ENCODE measurements at places on chromosomes 4 and X.

- no peak for DNase-seq
Observed at GRCh38 chr4:156803056-156803455, 168.5 kb downstream of the PDGFC start.

DNA sequence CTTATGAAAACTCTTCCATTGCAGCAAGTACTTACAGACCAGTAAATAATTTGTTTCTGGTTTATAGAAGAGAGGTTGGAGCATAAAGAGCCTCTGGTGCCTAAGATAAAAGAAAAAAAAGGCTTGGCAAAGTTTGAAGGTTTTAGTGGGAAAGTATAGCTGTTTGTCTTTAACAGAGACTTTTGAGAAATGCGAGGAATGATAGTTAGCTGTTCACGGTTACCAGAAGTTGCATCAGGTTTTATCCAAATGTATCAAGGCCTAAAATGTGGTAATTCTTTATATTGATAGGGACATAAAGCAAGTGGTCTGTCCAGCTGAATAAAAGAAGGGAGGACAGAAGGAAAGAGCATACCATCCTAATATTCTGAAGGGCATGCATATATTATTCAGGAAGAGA lies 29.3 kb downstream of the RAP1GDS1 start:
- DNase-seq = no peak

DNA sequence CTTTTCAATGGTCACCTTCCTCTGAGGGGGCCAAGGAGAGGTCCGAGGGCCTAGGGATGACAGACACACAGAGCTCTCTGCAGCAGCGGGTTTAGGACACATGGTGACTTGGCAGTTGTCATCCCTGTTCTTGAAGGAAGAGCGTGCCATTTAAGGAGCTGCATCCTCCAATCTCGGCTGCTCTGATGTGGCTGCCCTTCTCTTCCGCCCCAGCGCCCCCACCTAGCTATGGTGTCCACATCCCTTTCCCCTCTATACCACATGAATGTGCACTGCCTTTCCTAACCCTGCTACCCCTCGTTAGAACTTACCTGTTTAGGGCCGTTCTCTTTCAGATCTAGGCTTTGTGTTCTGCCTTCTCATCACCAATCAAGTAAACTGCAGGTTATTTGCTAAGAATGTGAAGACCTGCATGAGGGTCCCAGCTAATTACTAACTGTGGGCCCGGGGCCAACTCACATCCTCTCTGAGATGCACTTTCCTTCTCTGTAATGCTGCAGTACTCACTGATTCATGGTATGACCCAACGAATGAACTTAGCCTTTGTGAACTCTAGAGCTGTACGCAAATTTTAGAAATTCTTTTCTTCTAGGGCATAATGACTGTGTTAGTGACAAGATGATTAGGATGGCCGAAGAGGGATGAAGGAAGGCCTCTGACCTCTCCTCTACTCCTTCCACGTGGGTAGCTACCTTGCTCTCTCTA lies 38.2 kb downstream of the CHST7 start:
- DNase-seq = no peak

GRCh38 chrX:134570899-134571298 lies 87.4 kb downstream of the PLAC1 start:
- DNase-seq = no peak

DNA sequence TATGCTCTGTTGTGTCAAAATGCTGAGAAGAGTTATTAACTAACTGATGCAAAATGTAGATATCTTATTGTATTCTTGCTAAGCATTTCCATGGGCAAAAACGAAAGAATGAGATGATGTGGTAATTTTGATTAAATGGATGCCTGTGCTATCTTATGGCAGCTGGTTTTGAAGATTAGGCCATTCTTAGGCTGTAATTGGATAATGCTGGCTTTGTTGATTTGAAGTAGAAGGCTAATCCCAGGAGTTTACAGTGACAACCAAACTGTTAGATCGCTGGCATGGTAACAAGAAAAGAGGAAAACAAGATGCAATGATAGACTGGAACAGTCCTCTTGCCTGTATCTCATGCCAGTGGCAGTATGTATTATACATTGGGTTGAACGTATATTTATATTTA lies 74.1 kb upstream of the WDR44 start:
- DNase-seq = no peak

GRCh38 chrX:45540181-45540580 lies 339.5 kb upstream of the DIPK2B start:
- no peak for DNase-seq

DNA sequence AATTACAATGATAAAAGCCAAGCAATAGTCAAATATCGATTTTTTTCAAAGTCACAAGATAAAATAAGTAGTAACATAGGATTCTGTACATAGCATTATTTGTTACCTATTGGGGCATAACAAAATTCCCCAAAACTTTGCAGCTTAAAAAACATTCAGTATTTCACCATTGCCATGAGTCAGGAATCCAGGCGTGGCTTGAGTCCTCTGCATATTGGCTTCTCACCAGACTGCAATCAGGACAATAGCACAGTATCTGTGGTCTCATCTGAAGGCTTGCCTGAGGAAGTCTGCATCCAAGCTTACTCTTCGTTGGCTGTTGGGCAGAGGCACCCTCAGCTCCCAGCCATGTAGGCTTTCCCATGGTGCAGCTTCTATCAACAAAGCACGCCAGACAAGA lies 6.2 kb upstream of the CTBP1 start:
- no peak for DNase-seq

- DNase-seq = no peak
Observed at GRCh38 chrX:86964321-86964720, 553.3 kb upstream of the KLHL4 start.

DNA sequence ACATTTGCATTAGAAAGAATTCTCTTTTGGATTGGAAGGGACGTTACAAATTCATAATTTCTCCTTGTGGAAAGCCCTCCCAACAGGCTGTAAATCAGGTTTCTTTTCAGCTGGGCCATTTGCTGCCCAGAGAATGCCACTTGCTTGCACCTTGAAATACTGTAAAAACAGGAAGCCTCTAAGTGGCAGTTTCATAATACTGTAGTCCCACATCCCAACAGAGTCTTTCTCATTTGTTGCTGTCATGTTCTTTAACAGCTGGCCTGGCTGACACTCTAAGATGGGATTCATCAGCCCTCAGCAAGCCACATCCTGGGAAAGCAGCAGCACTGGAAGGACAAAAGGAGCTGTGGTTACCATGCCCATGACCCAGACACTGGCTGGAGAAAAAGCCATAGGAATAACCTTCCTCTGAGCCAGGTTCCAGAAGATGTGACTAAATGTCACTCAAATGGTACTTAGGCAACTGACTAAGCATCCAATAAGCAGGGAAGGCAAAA lies 221.9 kb upstream of the MBNL3 start:
- no peak for DNase-seq

DNA sequence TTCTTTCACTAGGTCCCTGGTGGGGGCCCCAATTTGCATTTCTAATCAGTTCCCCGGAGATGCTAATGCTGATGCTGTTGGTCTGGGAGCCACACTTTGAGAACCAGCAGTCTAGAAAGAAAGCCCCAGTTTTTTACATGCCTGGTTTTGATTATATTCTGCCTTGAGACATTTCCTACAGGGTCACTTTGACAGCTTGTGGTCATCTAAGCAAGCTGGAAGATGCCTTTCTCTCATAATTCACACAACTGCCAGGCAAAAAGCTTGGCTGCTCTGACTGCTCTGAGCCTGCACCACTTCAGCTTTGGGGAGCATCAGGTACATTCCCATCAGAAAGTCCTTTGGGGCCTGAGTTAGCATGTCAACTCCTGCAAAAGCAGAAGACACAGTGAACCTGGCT lies 5.9 kb upstream of the PLAC1 start:
- no peak for DNase-seq

DNA sequence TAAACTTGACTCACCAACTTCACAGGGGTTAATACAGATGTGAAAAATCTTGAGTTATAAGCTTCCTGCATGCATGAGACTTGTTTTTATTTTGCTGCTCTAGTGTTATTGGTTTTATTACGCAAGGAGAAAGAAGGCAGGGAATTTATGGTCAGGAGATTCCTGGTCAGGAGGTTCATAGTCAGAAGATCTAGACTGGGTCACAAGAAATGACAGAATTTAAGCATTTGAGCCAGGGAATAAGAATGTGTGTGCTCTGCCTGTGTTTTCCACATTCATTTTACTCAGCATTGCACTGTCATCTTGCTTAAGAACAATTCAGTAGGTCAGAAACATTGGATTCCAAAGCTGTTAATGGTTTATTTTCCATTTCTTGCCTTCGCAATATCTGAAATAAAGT lies 2522.1 kb downstream of the ARAP2 start:
- DNase-seq = no peak

DNA sequence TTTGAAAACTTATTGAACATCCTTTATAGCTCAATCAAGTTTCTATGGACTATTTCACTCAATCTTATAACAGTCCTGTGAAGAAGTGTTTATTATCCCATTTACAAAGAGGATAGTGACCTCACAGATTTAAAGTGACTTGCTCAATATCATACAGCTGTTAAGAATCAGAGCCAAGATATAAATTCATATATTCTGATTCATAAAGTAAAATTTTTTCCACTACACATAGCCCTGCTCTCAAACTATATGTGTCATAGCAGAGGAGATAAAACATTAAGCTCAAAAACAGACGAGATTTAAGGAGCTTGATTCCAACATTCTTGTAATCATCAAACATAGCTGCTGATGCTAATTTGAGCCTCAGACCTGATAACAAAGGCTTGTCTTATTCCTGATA lies 226.8 kb downstream of the CAMK2D start:
- no peak for DNase-seq

GRCh38 chr4:10096201-10096977 lies 20.2 kb downstream of the WDR1 start:
- peak; percentile 85 for DNase-seq

GRCh38 chrX:124212622-124213021 lies 119.8 kb upstream of the TEX13D start:
- peak; percentile 43 for DNase-seq
